ENCODE measurements at places on chromosomes 4 and X.

GRCh38 chr4:7043284-7044136 is at the start of gene TADA2B:
Gene TADA2B, plus strand, starts transcription at chr4:7043372. Its CDS starts 208 bp downstream, at chr4:7043580.
- DNase-seq: peak; percentile 36

DNA sequence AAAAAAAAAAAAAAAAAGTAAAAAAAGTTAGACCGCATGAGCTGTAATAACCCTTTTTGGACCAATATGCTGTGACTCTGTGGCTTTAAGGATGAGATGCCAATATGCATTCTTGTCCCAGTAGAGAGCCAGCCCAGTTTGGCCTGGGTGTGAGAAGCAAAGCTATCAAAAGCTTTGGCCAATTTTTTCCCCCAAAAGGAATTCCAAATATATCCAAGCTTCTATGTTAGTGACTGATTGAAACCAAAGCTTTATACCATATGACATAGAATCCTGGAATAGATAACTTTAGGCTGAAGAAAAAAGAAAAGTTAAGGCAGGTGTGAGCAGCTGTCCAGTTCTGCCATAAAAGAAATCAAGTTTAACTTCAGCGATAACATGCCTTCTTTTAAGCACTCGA is 30.5 kb upstream of the RBPJ start:
- DNase-seq: no peak

DNA sequence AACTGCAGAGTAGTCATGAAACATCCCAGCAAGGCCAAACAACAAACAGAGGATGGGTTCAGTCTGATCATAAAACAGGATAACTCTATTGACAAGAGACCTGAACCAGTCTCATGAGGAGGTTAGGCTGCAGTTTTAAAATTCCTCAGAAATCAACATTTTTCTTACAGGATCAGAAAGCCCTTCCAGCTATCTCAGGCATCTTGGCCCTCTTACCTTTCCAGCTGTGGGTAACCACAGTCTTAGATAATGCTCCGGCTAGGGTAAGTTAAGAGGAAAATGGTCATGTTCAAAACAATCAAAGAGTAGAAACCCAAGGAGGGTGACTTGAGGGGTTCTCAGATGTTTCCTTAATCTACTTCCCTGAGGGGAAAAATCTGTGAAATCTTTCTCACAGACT is 5.1 kb downstream of the CTSO start:
- peak; percentile 7 for DNase-seq

DNA sequence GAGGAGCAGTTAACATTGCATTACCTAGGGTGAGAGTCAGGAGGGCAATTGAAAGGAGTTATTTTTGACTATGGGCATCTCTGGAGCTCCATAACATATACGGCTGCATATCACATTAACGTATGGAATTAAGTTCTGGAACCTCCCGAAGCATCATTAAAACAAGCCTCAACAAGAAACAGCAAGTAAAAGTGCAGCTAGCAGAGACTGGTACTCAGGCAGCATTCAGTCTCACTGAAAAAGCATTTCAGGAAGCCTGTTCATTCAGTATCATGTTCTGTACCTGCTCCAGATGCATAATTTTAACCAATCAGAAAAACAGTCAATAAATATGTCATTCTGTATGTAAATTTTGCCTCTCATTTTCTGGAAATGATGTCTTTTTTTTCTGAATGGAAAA is 299.6 kb downstream of the EPHA5 start:
- DNase-seq: no peak

DNA sequence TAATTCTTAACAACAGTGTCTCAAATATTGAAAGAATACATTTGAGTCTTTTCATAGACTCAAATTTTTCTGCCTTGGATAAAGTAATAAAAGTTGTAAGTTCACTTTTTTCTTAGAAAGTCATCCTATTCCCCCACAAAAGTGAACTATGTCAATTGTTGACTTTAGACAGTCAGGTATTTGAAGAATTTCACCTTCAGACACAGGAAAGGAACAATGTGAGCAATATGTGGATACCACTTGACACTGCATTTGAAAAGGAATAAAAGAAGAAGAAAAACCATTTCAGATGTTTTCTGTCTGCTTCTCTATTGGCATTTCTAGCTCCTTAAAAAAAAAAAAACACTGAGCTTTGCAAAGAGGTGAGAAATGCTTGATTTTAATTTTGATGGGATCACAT is 1389.0 kb upstream of the IGFBP7 start:
- DNase-seq: no peak

DNA sequence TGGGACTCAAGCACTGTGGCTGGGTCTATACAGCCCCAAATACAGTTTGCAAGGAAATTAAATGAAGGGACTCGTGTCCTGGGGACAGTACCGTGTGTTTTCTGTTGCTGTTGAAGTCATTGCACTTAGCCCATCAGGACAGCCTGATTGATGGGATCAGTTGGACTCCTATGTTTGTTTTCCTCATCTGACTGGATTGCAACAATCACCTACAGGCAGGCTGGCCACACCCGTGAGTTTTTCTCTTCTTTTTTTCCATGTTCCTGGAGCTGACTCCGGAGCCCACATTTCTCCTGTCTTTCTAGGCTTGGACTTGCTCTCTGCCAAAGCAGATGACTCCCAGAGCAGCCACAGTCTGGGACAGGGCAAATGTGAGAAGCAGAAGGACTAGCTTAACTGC is 38.1 kb downstream of the RTL9 start:
- no peak for DNase-seq

DNA sequence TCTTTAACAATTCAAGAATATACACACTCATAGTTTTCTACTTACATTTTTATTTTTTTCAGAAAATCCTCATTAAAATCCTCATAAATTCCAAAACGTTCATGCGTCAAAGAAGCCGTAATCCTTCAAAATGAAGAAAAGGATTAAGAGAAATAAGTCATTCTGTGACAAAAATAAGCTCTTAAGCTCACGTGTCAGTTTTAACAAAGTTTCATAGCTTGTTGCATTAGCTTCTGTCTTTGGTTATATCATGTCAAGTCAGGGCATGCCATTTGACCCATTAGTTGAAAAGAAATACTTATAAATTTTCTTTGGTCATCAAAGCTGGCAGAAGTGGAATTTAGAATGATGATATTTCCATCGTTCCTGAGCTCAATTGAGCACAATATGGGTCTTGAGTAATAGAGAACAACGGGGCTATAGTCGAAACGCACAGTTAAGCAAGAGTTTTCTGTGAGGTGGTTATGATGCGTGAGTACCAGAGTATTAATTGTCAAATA is 185.2 kb upstream of the CTSO start:
- DNase-seq: no peak

DNA sequence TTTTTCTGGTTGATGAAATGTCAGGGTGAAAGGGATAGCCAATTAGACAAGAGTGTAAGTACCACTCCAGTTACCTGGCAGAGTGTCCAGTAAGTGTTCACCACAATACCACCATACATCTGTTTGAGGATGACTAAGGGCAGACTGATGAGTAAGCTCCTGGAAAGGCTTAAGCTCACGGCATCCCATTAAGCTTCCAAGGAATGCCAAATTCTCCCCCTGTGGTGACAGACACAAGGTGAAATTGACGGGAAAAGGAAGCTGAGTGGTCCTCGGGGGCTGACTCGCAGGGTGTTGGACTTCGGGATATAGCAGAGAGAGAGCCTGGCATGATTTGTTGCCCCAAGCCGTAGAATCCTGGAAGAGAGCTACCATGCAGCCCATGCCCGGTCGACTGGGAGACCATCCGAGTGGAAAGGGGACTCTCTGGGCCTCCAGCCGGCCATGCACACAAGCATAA is 7.6 kb upstream of the BST1 start:
- peak; percentile 99 for DNase-seq

DNA sequence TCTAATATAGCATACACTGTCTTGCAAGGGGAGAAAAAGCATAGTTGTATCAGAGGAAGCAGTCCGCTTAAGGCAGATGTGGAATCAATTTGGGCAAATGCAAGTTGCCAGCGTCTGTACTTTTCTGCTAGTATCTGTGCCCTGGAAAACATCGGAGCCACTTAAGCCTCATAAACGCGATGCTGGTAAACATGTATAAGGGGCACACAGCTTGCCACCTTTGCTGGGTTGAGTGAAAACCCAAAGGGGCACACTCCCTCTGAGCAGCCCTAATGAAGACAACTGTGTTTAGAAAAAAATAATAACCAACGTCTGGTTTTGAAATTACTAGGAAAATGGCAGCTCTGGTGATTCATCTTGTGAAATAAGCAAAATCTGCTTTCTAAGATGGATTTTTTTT is 24.3 kb downstream of the SMIM20 start:
- no peak for DNase-seq

DNA sequence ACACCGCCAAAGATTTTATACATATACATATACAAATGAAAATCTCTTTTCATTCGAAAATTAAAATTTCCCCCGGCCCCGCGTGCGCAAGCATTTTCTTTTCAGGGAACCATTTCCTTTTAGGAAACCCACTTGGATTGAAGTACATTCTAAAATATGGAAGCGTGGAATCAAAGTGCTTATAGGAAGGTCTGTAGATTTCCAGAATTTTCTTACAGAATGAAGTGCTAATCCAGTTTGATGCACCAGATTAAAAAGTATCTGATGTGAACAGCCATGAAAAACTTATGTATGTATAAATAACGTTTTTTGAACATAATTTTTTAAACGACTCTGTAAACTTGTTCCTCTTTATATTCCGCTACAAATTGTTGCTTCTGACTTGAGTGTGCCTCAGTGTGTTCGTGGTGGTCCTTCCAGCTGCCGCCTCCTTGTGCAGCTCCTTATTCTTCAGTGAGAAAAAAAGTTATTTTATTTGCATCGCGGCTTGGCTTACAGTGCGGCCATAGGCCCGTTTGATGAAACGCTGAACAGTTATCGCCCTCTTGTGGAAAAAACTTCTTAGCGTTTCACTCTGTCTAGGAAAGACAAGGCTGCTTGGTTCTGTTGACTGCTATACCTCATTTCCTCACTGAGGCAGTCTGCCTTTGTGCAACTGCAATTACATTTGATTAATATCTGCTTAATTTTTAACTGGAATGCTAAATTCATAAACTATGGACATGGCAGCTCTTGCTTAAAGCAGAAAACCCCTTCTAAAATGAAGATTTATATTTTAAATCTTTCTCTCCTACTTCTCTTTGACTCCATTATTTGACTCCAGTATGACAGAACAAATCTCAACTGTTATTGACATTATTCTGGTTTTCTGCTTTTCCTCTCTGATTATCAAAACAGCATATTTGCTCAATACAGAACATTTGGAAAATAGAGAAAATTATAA is 4.7 kb upstream of the NKX6-1 start:
- DNase-seq: peak; percentile 56

DNA sequence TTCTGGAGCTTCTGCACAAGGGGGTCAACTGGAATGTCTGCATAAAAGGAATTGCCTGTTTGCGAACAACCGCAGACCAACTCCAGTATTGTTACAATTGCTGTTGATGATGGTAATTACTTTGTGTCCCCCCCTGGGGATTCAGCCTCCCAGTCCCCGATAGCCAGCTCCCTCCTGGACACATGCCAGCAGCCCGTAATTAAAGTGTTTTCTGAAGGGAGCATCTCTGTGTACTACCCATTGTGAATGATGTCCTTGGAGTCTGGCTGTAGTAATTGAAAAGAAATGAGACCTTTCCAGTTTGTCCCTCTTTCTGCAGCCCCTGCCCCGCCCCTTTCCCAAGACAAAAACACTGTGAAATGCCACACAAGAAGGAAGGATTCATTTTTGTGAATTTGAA is 377.1 kb upstream of the LCORL start:
- DNase-seq: no peak

DNA sequence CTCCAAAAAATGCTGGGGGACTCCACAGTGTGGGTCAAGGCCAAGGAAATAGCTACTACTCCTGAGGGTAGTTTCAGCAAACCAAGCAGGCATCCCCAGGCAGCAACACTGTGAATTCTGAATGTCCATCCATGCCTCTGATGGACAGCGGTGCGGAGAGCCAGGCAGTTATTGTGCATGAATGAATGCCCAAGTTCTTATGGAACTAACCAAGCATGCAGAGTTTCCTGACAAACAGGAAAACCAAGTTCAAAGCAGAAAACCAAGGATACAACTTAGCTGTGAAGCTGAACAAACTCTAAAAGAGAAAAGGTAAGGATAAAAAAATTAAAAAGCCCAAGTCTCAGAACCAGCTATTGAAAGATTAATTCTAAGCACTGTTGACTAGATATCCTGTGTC is 642.6 kb upstream of the HS3ST1 start:
- DNase-seq: no peak

- DNase-seq: peak; percentile 43
Observed at GRCh38 chr4:166091912-166092510, 219.0 kb downstream of the TLL1 start.

GRCh38 chr4:22345678-22346077 is 170.2 kb downstream of the ADGRA3 start:
- DNase-seq: no peak

DNA sequence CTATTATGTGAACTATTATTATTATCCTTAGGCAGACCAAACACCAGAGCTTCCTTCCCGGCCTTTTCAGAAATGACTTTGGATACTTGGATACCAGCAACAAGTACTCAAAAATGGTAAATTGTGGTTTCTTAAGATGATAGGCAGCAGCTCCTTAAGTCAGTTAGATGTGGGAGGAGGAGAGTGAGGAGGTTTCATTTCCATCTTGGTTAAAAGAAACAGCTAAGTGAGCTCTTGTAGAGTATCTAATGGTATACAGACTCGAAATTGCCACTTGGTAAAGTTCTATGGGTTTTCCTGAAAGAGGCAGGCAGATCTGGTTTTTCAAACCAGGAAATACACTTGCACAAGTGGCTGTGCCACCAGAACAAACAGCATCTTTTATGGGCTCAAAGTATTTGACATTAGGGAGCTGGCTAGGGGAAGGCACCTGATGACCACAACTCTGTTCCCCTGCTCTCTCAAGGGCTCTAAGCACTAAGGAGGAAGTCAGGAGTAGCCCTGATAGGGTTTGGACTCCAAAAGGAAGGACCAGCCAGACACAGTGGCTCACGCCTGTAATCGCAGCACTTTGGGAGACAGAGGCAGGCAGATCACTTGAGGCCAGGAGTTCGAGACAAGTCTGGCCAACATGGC is 130.9 kb downstream of the TMEM164 start:
- DNase-seq: no peak

GRCh38 chrX:119729408-119730201 is 28.8 kb upstream of the SOWAHD start:
- DNase-seq: peak; percentile 48

DNA sequence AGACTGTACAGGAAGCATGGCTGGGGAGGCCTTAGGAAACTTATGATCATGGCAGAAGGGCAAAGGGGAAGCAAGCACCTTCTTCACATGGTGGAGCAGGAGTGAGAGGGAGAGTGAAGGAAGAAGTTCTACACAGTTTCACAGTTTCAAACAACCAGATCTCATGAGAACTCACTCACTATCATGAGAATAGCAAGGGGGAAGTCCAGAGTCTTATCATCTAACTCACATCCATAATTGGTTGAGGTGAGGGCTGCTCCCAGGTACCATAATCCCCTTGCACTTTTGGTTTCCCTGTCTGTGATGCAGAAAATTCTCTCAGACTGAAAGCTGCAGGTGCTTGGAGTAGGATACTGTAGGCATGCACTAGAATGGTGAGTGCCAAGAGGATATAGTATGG is 233.8 kb upstream of the CPEB2 start:
- DNase-seq: no peak

Measured in fibroblast of skin of right quadriceps (primary cell).